ENCODE measurements at places on chromosomes 7 and 10. TPM values are rescaled to one million over a fixed set of nuclear protein-coding genes. Genes with fewer than 3 reads are reported as not detected.

DNA sequence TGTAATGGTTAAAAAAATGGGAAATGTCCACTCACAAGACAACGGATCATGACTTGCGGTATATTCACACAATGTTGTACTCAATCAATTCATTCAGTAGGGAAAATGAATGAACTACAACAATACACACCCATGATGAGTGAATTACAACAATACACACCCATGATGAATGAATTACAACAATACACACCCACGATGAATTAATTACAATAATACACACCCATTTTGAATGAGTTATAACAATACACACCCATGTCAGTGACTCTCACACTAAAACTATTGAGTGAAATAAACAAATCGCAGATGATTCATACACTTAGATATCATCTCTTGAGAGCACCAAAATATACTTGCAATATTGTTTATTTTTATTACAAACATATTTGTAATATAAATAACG, 174.6 kb downstream of the FRMD4A start:
- H3K4me3 ChIP-seq = no peak overlapping the region
- no peaks in the 10 kb centered on the region for H3K36me3 ChIP-seq
- H3K27me3 ChIP-seq = no peaks in the 10 kb centered on the region
- no peak for DNase-seq
- H3K27ac ChIP-seq = no peak overlapping the region

SPOCK2 gene
- total RNA-seq = 5.1 TPM

DNA sequence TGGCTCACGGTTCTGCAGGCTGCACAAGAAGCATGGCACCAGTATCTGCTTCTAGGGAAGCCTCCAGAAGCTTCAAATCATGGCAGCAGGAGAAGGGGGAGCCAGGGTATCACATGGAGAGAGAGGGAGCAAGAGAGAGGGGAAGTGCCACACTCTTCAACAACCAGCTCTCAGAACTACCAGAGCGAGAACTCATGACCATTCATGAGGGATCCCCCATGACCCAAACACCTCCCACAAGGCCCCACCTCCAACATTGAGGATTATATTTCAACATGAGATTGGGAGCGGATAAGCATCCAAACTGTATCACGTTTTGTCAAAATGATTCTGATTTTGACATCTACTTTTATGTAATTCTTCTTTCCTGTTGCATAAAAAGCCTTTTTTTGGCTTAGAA, 38.5 kb downstream of the CREM start:
- no peaks in the 10 kb centered on the region for H3K36me3 ChIP-seq
- DNase-seq = no peak
- H3K27ac ChIP-seq = no peak overlapping the region
- H3K27me3 ChIP-seq = no peaks in the 10 kb centered on the region

DNA sequence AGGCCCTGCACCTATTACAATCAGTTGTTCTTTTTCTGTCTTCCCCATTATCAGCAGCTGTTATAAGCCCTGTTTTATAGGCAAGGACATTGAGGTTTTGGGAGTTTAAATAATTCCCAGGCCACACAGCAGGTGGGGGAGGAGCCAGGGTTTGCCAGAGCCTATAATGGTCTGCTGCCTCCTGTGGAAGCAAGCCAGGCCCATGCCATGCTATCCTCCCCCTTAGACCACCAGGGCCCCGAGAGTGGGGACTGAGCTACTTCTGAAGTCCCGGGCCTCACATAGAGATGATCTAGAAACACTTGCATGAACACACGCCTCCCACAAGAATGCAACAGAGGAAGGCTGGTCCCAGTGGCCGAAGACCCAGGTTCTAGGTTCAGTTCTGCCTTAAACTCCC, 141.7 kb downstream of the SH3PXD2A start:
- H3K27me3 ChIP-seq = no peaks in the 10 kb centered on the region
- DNase-seq = no peak
- H3K27ac ChIP-seq = no peak overlapping the region
- no peak overlapping the region for H3K4me3 ChIP-seq
- no peaks in the 10 kb centered on the region for H3K36me3 ChIP-seq
- peaks cover 5% of the 10 kb centered on the region for H3K4me1 ChIP-seq

FBXW4 gene
- 61.3 TPM for total RNA-seq

DNA sequence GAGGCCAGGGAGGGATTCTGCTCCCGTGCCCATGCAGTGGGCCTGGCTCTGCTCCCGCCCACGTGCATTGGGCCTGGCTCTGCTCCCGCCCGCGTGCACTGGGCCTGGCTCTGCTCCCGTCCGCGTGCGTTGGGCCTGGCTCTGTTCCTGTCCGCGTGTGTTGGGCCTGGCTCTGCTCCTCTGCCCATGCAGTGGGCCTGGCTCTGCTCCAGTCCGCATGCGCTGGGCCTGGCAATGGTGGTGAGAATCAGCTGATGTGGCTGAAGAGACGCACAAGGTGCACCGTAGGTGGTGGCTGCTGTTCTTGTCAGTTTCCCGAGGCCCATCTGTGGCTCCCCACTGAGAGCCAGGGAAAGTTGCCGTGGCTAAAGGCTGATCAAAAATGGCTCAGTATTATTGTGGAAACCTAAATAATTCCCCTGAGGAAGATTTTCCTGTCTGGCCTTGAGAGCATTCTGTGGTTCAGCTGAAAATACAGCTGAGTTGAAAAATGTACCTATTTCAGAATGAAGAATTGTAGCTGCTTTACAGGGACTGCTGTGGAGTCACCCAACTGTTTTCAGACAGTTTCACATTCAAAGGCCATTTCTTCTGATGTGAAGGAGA, 572.4 kb downstream of the GLRX3 start:
- no peaks in the 10 kb centered on the region for H3K4me1 ChIP-seq
- DNase-seq = no peak
- H3K36me3 ChIP-seq = no peaks in the 10 kb centered on the region
- no peak overlapping the region for H3K4me3 ChIP-seq
- H3K27ac ChIP-seq = no peak overlapping the region

DNA sequence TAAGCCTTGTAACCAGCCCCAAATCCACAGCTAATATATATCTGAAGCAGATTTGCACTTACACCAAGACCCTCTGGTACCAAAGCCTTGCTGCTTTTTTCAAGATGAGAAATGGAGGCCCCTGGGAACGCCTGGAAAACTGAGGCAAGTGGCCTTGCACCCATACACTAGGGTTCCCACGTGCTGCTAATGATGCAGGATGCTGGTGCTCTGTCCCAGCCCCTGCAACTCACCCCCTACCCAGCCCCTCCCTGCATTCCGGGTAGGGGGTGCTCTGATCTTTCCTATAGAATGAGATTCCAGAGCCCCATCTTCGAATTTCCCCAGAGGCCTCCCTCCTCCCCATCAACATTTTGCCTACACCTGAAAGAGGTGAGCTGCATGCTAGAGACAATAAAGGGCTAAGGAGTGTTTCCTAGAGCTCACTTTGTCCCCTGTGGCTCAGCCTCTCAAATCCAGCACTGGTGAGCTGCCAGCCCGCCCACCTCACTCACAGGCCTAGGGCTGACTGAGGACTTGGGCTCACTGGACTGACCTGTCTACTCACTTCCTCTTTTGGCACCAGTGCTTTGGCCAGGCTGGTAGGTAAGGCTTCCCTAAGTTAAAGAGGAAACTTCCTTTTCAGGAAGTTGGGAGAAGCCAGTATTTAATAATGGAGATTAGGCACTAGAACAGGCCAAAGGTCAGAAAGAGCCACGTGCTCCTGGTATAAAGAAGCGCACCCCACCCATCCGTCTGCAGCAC, 9.8 kb downstream of the RBP4 start:
- H3K27ac ChIP-seq = no peak overlapping the region
- no peaks in the 10 kb centered on the region for H3K27me3 ChIP-seq
- DNase-seq = no peak
- H3K4me3 ChIP-seq = no peak overlapping the region
- no peaks in the 10 kb centered on the region for H3K36me3 ChIP-seq

DNA sequence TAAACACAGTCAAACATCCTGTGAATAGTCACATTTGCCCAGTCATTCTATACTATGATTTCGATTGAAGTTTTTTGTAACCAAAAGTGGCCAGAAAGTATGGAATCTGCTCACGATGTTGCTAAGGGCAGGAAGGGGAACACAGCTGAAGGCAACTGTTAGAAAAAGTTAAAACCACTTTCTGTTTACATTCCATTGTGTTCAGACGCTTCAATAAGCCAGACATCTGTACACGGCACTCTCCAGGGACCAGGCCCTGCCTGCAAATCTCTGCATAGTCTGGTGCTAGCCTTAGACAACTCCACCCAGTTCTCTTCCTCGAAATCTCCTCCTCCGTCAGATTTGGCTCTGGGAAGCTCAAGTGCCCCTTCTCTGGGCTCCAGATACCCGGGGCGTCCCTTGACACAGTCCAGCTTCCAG, 17.1 kb upstream of the TMEM120A start:
- H3K4me3 ChIP-seq = no peak overlapping the region
- DNase-seq = no peak
- no peaks in the 10 kb centered on the region for H3K4me1 ChIP-seq
- no peaks in the 10 kb centered on the region for H3K36me3 ChIP-seq
- no peaks in the 10 kb centered on the region for H3K27me3 ChIP-seq

COL26A1 gene
- total RNA-seq = 10.3 TPM

DNA sequence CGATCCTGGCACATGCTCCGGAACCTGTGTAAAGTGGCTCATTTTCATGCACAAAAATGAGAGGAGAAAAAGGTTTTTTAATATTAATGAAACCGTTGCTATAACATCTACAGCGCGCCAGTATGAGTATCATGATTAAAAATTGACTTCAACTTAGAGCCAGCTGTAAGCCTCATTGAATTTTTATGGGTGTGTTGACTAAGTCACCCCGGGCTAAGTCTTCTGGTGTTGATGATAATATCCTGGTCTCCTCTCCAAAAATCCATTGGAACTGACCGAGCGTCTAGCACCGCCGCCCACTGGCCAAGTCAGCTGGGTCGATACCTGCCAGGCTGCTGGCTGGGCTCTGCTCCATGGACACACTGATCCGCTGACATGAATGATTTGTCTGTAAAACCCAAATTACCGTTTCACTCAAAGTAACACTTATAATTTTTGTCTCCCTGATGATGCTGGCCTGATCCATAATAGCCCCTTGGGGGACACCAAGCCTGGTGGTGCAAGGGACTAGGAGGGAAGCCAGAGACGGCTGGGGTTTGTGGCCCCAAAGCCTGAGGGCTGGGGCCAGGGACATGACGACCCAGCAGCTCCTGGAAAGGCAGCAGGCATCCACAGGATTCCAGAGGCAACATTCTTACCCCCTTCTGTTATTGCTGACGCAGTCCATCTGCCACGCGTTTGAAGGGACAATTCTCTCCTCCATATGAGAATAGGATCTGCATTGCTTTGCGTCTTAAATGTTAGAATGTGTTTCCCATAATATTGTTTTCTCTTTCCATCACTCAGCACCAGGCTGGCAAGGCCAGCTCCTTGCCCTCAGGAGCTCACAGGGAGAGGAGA, 131.0 kb upstream of the PPP2R2D start:
- no peak overlapping the region for H3K27ac ChIP-seq
- H3K4me1 ChIP-seq = no peaks in the 10 kb centered on the region
- H3K27me3 ChIP-seq = no peaks in the 10 kb centered on the region
- DNase-seq = no peak
- H3K36me3 ChIP-seq = no peaks in the 10 kb centered on the region

RBM17 gene
- 40.5 TPM for total RNA-seq

- H3K4me1 ChIP-seq = no peaks in the 10 kb centered on the region
- no peaks in the 10 kb centered on the region for H3K36me3 ChIP-seq
- no peak overlapping the region for H3K27ac ChIP-seq
Observed at GRCh38 chr7:142440219-142440905, 182.5 kb upstream of the PRSS58 start.

Data from prostate gland (tissue), 2 donors.